Dermis blood vessel endothelial cell (primary cell): ENCODE measurements at places on chromosomes 5 and 9.

GRCh38 chr5:179245031-179245430 is 100.2 kb downstream of the ADAMTS2 start:
- no peak for DNase-seq

- peak; percentile 68 for DNase-seq
Measured at GRCh38 chr9:34500623-34501267, 22.0 kb downstream of the ENHO start.

- no peak for DNase-seq
Measured at GRCh38 chr9:78006734-78007133, 24.9 kb downstream of the GNAQ start.

DNA sequence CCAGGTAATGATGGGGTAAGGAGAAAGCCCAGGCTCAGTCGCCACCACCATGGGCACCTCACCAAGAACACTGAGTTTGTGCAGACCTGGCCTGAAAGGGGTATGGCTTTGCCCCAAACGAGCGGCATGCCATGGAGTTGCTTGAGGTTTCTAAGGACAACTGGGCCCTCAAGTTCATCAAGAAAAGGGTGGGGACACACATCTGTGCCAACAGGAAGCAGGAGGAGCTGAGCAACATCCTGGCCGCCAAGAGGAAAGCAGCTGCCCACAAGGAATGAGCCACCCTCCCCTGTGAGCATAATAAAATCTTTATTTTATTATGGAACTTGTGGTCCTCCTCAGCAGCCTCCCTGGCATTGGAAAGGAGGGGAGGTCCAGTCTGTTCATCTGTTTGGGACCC is 23.8 kb downstream of the CD14 start:
- peak; percentile 64 for DNase-seq

- DNase-seq, result no peak
Measured at GRCh38 chr5:7391814-7392692, 3.9 kb upstream of the ADCY2 start.

DNA sequence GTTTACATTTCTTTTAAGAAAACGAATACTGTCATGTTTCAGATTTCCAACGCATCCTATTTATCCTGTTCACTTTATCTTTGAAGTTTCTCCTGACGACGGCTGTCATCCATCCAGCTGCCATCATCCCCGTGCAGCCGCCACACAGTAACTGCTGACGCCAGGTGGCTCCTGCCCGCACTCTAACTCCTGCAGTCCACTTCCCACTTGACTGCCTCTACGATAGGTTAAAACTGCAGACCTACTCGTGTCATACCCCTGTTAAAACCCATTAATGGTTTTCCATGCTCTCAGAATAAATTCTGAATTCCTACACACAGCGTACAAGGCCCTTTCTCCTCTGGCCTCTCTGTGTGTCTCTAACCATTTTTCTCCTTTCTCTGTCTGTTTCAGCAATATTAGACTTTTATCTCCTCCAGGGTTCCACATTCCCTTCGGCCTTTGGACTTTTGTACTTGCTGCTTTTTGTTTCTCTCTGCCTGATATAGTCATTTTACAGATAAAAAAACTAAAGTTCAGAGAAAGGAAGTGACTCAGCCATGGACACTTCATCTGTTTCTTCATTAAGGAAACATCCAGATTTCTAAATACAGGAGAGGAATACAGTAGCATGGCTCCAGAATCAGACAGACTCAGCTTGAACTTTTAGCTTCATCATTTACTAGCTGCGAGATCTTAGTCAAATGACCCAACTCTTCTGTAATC is 84.9 kb downstream of the ADAMTS12 start:
- DNase-seq, result peak; percentile 62

DNA sequence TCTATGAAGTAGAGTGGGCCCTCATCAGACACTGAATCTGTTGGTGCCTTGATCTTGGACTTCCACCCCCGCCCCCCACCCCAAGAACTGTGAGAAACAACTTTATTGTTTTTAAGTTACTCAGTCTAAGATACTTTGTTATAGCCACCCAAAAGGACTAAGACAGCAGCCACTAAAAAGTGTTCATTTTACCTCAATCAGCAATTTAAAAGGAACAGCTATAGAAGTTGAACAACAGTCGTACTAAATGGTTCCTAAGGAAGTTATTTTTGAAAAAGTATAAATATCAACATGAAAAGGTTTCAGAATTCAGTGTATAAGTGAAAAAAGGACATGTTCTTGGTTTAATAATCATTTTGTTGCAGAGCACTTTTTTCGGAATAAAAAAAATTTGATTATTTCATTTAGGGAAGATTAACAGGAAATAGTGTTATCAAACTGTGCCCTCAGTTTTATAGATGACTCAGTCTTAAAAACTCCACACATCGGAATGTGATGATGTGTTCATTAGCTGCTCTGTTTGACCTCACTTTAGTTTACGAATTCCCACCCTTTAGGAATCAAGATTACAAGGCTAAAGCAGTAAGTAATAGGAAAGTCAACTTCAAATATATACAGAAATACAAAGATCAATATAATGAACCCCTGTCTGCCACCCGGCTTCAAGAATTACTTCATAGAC is 71.2 kb downstream of the MTAP start:
- peak; percentile 86 for DNase-seq

GRCh38 chr5:146796911-146797310 is 81.6 kb downstream of the PPP2R2B start:
- no peak for DNase-seq

- peak; percentile 2 for DNase-seq
Measured at GRCh38 chr5:41708604-41708940, 161.7 kb downstream of the OXCT1 start.

GRCh38 chr5:178266581-178266980 is 34.0 kb upstream of the PHYKPL start:
- DNase-seq, result no peak

DNA sequence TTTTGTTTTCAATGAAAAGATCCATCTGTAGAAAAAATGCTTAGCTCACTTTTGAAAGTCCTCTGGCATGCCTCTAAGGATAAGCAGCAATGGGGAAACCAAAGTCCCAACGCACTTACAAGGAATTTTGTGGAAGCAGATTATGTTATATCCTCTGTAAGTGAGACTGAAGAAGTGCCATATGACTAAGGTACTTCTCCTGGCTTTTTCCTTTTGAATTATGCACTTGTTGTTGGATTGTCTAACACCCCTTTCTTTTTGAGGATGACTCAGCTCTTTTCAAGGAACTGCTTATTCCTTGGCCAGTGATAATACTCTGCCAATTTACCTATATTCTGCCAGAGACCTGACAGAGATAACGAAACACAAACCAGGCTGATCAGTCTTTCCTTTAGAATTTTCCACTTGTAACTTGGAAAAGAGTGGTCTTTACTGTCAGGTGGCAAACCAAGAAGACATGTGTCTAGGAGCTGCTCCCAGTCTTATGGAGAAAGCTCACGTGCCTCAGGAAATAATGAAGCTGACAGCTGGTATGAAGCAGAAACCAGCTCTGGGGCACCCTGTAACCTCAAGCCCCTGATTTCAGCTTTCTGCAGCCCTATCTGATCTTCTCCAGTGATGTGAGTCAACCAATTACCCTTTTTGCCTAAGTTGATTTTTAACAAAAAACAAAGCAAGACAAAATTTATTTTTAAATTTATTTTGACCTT is 290.8 kb upstream of the FBXL7 start:
- DNase-seq, result no peak

GRCh38 chr9:115650768-115651167 is 502.8 kb upstream of the PAPPA start:
- no peak for DNase-seq

GRCh38 chr9:134617836-134618162 is 23.8 kb upstream of the COL5A1 start:
- DNase-seq, result no peak

GRCh38 chr5:115544043-115544435 is 536 bp downstream of the FEM1C start:
- peak; percentile 62 for DNase-seq

GRCh38 chr9:90870621-90871326 is 69.2 kb downstream of the SYK start:
- DNase-seq, result peak; percentile 66

- no peak for DNase-seq
Measured at GRCh38 chr9:38331141-38331540, 61.4 kb upstream of the ALDH1B1 start.

DNA sequence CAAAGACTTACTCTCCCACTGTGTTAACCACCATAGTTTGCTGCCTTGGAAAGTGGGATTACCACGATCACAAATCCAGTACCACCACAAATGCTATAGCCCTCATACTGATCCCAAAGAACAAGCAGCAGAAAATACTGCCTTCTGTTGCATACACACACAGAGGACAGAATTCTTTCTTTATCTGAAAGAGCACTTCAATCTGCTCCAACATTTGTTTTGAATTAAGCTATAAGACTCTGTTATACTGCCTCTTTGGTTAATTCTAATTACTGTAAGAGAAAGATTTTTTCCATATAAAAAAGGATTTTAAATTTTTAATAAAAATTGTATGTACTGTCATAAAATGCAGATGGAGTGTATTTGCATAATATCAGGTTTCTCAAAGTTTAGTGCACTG is 69.8 kb downstream of the YIPF5 start:
- no peak for DNase-seq

GRCh38 chr5:82749461-82749820 is 327.8 kb downstream of the TMEM167A start:
- peak; percentile 63 for DNase-seq

- DNase-seq, result no peak
Measured at GRCh38 chr5:37226377-37226776, 22.8 kb downstream of the CPLANE1 start.

DNA sequence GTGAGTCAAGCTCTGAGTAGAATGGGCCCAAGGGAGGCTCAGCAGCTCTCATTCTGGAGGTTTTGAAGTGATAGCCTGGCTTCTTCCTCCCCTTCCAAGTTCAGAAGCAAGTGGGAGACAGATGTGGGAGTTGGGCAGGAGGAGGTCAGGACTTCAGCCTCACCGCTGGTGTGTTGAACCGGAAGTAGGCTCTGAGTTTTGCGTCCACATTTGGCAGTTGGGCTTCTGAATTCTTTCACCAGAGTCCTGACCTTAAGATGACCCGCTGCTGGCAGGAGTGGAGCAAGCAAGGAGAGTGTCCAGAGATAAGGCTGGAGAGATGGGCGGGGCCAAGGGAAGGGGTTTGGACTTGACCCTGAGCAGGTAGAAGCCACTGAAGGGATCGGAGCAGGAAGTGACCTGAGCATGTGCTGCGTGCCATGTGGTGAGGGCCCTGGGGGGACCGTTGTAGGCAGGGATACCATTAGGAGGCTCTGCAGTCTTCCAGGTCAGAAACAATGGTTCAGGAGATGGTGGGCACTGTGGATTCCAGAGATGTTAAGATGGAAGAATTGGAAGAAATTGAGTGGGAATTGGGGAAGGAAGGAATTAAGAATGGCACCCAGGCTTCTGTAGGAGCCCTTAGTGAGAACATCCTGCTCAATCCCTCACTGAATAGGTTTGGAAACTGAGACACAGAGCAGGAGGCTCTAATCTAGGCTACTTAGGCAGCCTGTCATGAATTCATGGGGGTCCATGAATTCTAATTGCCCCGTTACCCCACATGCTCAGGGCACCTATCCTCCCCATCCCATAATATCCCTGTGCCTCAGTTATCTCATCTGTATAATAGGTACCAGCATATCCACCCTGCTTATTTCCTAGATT is 25.9 kb downstream of the GALNT12 start:
- DNase-seq, result no peak

GRCh38 chr5:120509053-120509452 is 45.0 kb downstream of the PRR16 start:
- DNase-seq, result no peak

GRCh38 chr9:93574900-93575795 is 1.2 kb upstream of the PHF2 start:
- peak; percentile 13 for DNase-seq

GRCh38 chr5:124701873-124702425 is 44.5 kb downstream of the ZNF608 start:
- DNase-seq, result no peak

GRCh38 chr9:81605170-81605670 is 84.1 kb downstream of the TLE1 start:
- DNase-seq, result no peak

GRCh38 chr5:11557063-11557462 is 347.2 kb downstream of the CTNND2 start:
- DNase-seq, result no peak

DNA sequence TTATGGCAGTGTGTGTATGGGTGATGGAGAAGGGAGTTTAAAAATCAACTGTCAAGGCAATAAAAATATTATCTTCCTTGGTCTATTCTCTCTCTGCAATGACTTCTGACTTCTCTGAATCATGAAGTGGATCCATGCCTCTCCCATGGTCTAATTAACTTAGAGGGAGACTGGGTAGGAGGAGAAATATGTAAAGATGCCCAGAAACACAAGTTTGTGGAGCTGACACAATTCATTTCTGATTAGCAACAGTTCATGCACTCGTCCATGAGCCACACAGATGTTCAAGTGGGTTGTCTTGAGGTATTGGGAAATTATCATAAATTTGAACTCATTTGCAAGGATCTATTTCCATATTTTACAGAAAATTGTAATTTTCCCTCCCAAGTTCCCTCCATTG is 38.1 kb downstream of the INSYN2B start:
- no peak for DNase-seq

- no peak for DNase-seq
Measured at GRCh38 chr5:177094224-177095087, 7.7 kb downstream of the FGFR4 start.

DNA sequence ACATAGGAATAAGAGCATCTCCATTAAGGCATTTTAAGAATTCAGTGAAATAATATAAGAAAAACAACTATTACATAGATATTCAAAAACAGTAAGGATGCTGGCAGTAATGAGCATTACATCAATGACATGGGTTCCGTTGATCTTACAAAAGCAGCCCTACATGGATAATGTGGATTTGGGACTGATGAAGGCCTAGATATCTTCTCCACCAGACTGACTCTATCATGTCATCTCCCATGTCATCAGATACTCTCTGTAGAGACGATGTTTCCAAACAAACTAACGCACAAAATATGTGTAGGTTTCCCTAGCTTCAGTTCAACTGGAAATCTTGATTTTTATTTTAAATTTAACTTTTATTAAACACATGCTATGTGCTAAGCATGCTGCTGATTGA is 3.6 kb downstream of the LURAP1L start:
- no peak for DNase-seq

DNA sequence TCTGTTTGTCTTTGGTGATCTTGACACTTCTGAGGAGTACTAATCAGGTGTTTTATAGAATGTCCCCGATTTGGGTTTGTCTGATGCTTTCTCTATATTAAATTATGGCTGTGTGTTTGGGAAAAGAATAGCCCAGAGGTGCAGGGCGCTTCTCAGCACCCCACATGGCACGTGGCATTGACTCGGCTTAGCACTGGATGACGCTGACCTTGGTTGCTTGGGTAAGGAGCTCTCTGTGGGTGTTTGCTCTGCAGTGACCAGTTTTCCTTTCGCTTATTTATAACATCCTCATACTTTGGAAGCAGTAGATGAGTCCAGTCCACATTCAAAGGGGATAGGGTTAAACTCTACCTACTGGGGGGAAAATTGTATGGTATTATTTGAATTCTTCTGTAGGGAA is 12.5 kb upstream of the FAM120AOS start:
- DNase-seq, result no peak

GRCh38 chr5:2270467-2270866 is 387.7 kb upstream of the IRX4 start:
- no peak for DNase-seq

DNA sequence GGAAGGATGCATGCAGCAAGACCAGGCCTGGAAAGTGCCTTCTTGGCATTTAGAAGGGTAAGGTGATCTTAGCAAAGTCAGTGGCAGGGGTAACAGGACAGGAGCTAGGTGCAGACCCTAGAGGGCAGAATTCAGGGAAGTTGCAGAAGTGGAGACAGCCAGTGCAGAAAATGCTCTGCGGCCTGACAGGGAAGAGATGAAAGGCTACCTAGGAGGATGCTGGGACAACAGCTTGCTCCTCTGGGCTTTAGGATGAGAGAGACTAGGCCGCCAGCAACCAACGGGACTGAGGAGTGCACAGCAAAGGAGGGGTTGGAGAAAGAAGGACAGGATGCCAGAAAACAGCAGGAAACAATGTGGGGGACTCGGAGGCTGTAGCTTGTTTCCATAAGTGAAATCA is 219.9 kb downstream of the FSTL4 start:
- no peak for DNase-seq
